ENCODE measurements at places on chromosomes 11 and 22.

GRCh38 chr11:112731538-112731937 is 229.7 kb upstream of the NCAM1 start:
- no peak for DNase-seq

DNA sequence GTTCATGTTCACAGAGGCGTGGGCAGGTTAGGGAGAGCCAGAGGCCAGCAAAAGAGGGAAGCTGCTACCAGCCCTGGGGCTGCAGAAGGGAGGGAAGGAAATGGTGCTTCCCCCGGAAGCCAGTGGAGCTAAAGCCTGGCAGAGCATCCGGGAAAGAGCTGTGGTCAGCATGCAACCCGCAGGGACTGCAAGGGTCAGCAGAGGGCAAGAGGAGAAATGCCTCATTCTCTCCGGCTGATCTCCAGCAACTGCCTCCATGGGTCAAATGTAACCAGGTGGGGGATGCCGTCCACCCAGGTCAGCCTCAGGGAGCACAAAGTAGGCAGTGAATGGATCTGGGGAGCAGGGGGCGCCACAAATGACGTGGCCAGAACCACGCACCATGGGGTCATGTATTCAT is 36.9 kb upstream of the PRR5 start:
- DNase-seq: no peak

GRCh38 chr11:126917531-126918204 is 82.9 kb downstream of the KIRREL3 start:
- no peak for DNase-seq

DNA sequence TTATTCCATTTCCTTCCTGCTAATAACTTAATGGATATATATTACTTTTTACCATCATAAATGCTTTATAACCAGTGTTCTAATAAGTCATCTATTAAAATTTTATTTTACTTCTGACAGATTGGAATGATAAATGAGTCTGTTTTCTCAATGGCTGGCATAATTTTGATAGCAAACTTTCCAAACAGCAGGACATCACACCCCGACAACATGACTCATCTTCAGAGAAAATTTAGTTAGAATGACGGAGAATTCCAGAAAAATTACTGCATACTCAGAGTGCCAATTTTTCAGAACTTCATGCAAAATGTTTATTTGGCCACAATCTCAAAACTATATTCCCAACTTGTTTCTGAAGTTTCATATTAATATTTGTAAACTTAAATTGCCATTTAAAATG is 174.4 kb downstream of the SWAP70 start:
- no peak for DNase-seq

GRCh38 chr11:31779374-31779791 is 31.7 kb downstream of the PAX6 start:
- no peak for DNase-seq
